H4 (cell line): ENCODE measurements at places on chromosomes 4 and X. TPM values are rescaled to one million over a fixed set of nuclear protein-coding genes. Genes with fewer than 3 reads are reported as not detected.

GRCh38 chr4:141207961-141208360 lies 12.7 kb upstream of the ZNF330 start:
- DNase-seq = no peak

DNA sequence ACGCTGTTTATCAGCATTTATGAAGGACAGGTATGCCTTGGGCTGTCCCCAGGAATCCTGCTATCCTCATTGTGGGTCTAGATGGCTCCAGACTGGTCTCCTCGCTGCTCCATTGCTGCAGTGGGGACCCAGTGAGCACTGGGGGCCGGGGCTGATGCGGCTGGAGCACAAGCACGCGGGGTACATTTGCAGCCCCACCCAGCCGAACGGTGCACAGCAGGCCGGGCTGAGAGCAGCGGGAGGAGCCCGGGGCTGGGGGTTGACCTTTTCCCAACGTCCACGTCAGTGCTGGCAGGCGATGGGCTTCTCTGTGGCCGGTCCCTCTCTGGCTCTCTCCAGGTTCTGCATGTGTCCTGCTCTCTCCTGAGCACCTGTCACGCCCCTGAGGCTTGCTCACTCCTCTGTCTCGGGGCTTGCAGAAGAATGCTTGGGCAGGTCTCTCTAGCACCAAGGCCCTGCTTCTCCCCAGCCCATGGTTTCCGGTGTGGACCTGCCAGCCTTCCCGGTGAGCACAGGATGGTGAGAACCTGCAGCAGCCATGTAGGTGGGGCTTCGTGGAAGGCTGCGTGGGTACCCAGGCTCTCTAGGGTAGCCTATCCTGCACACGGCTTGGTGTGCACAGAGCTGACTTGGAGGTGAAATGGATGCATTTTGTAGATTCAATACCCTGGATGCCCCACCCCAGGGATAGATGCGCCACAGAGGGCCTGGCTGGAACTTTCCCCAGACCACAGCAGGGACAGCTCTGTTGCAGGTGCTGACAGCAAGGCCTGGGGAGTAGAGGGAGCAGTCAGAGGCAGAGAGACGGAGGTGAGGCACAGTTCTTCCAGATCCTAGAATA lies 89.1 kb upstream of the ADRA2C start:
- no peak for DNase-seq

GRCh38 chr4:182528819-182529218 lies 285.6 kb downstream of the TENM3 start:
- DNase-seq = no peak

Gene GALNTL6
- not detected in 2 replicates for total RNA-seq

DNA sequence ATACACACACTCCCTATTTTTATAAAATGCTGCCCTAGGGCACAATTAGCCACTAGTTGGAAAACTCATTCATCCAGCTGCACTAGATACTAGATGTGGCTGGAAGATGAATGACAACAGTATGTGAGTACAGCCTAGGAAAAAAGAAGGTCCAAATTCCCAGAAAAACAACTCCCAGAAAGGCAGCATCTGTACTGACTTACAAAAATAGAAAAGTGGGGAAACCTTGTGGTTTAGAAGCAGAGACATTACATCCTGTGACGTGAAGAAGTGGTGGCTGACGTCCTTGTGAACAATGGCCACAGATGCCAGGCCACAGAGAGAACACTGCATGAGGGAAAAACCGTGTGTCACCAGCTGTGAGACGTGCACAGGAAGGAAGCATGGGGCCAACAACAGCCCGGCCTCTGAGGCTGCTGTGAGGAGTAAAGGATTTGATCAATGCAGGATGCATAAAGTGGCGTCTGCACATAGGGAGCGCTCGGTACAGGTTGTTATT lies 81.2 kb downstream of the SPRY1 start:
- DNase-seq = peak; percentile 26

DNA sequence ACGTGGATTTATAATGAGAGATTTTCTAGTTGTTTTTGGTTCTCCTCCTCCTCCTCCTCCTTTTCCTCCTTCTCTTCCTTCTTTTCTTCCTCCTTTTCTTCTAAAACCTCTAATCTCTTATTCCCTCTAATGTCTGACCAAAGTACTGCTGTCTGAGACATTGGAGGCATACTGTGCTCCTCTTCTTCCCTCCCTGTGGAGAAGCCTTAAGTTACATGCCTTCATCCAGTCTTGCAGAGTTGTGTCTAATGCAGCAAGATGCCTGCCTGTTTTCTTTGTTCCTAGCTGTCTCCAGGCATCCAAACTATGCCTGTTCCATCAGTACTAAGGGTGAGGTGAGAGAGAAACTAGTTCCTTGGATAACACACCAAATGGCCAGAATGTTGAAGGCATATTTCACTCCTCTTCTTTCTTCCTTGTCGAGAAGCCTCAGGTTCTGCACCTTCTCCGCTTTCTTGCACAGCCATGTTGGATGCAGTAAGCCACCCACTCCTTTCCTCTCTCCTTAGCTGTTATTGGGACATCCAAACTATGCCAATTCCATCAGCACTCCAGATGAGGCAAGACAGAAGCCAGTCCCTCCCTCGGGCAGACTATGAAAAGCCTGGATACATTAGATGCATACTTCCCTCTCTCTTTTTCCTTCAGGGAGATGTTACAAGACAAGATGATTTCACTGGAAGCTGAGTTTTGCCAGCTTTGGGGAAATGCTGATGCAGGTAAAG lies 285.7 kb upstream of the TRAM1L1 start:
- DNase-seq = no peak

DNA sequence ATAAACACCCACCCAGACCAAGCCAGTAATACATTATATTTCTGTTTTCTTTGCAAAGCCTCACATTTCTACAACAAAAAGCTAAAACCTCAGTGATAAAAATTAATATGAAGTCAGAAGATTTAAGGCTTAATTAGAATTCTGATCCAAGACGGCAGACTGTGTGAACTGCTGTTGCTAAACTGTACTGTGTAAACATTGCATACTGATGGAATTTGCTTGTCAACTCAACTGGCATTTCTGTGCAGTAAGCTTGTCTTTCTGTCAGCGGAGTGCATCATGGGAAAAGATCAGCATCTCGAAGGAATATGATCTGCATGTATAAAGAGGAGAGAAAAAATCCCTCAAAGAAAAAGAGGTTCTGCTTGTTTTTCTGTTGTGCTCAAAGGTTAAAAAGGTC lies 69.4 kb upstream of the SPANXB1 start:
- DNase-seq = no peak

DNA sequence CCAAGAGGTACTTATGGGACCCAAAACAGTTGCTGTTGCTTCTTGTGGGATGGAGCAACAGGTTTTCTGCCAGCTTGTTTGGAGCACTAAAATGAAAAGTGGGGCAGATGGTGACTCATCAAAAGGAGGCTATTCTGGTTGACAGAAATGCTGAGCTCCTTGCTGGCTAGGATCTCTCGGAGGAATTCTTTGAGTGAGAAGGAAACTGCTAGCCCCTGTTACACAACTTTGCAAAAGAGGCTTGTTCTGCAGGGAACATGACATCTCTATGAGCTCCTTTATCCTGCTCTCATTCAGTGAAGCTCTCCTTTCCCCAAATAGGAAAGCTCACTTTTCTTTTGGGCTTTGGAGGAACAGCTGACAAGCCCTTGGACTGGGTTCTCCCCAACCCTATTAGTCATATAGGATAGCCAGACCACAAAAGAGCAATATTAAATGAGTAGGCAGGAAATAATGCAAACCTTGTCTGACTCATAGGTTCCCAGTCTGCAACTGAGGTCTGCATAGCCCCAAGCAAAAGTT lies 108.3 kb downstream of the CDS1 start:
- peak; percentile 79 for DNase-seq

DNA sequence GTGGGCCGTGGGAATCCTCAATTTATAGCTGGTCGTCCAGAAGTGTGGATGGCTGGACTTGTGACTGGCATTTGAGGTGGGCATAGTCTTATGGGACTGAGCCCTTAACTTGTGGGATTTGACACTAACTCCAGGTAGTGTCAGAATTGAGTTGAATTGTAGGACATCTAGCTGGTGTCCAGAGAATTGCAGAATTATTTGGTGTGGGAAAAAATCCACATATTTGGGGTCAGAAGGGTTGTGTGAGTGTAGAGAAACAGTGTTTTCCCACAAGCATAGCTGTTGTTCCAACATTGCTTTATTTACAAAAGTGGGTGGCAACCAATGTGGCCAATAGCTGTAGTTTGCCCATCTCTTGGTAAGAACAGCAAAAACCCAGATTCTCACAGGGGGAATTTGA lies 91.3 kb downstream of the MOSPD2 start:
- DNase-seq = peak; percentile 52

Gene HPF1
- 55.7 and 69.1 TPM in 2 replicates for total RNA-seq

Gene CT45A2
- total RNA-seq = not detected in 2 replicates

Gene CXXC4
- total RNA-seq = 1.6 and 1.9 TPM in 2 replicates

DNA sequence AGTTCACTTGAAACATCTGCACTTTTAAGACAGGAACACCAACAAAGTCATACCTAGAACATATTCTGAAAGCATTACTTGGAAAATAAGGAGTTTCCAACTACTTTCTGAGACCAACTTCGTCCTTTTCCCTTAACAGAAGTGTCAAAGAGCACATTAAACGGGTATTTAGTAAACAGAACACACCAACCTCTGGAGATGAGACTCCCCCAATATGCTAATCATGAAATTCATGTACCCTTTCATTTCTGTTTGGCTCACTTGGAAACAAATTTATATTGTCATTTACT lies 69.2 kb downstream of the NOCT start:
- DNase-seq = no peak

Gene RBMXL3
- total RNA-seq = not detected in 2 replicates

GRCh38 chrX:133005042-133005441 lies 46.6 kb upstream of the HS6ST2 start:
- peak; percentile 10 for DNase-seq
